ENCODE measurements at places on chromosomes 2 and 18. TPM values are rescaled to one million over a fixed set of nuclear protein-coding genes. Genes with fewer than 3 reads are reported as not detected.
A peak's percentile ranks its signal among the peaks of the same experiment; 100 is the strongest.

- no peaks in the 10 kb centered on the region for H3K27me3 ChIP-seq
- DNase-seq = no peak
- H3K4me1 ChIP-seq = no peaks in the 10 kb centered on the region
Measured at GRCh38 chr18:49922228-49922627, 108.9 kb upstream of the ACAA2 start.

DNA sequence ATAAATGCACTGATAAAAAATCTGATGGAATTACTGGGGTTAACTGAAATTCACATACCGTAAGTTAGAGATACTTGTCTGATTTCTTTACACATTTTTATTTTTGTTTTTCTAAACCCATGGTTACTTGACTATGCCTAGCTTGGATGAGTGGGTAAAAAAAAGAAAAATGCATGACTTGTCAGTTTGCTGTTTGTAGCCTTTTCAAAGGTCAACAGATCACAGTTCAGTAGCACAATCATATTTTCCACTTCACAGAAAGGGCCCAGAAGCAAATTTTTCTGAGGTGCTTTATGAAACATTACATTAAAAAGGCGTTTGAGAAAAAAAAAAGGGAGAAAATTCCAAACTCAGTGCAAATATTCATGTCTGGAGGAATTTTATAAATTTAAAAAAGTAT lies 16.4 kb downstream of the SLC16A14 start:
- no peak overlapping the region for H3K27ac ChIP-seq
- H3K4me3 ChIP-seq = no peak overlapping the region
- no peaks in the 10 kb centered on the region for H3K36me3 ChIP-seq
- H3K27me3 ChIP-seq = no peaks in the 10 kb centered on the region
- DNase-seq = no peak

DNA sequence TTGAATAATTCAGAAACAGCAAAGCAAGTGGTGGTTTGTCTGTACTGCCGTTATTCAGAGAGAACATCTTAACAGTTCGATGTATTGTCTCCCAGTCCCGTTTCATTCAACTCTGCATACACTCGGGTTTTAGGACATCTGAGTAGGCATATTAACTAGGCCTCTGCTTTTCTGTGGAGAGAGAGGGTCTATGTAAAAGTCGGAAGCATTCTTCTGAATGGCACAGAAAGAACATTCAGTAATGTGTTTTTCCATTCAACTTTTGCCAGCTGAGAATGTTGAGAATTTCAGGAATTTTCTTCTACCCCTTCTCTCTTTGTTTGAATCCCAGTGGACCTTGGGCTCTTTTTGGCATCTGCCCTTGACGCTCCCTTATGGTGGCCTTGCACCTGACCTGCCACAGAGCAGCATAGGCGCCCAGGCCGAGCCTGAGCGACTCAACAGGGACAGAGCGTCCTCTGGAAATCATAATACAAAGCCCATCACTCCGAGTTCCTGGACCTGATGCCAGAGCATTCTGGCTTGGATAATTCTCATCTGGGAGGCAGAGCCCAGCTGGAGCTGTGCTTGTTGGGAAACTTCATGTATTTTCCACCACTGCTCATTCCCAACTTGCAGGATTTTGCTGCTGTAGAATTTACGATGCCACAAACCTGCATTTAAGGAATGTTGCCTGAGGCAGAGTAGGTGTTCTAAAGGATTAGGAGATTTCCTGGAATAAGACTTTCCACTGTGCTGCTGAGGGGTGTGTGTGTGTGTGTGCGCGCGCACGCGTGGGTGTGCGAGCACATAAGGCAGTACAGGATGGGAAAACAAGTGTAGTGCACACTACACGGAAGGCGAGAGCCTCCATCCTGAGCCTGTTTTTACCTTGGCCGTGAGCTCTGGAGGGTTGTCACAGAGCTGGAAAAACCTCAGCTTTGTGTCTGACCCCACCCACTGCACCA lies 77.2 kb upstream of the TXNDC2 start:
- H3K27ac ChIP-seq = peak overlapping the region; percentile 55
- H3K36me3 ChIP-seq = no peaks in the 10 kb centered on the region
- no peaks in the 10 kb centered on the region for H3K27me3 ChIP-seq
- H3K4me1 ChIP-seq = peaks cover 38% of the 10 kb centered on the region

DNA sequence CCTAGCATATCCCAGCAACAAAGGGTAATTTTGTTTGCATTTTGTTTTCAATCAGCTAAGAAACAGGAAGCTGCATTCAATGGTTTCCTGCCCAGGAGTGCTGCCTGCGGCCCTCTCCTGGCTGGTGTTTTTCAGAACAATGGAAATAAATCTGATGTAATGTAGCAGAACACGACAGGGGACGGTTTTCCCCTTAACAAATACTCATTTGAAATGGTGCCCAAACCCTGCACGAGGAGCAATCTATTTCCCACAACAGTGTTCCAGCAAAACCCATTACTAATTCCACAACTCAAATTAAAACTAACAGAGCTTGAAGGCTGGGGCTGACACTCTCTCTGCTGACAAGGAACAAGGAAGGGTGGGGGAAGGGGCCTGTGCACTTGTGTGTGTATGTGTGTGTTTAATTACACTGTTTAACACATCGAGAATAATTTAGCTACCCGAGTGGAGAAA lies 8.7 kb downstream of the CAPN13 start:
- H3K4me1 ChIP-seq = peaks cover 46% of the 10 kb centered on the region
- H3K27ac ChIP-seq = no peak overlapping the region
- H3K4me3 ChIP-seq = no peak overlapping the region
- no peaks in the 10 kb centered on the region for H3K36me3 ChIP-seq
- DNase-seq = no peak

DNA sequence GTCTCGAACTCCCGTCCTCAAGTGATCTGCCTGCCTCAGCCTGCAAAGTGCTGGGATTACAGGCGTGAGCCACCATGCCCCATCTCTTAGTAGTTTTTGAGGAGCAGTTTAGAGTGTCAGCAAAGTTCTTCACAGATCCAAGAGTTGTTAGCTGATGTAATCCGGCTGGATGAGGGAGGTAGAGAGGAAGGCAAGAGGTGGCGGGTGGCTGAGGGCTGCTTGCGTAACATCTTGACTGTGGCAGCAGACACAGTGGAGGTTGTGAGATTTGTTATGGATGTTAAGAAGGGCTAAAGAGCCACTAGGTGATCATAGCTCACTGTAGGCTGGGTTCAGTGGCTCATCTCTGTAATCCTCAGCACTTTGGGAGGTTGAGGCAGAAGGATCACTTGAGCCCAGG lies 19.5 kb upstream of the FAM136A start:
- H3K4me3 ChIP-seq = no peak overlapping the region
- H3K27me3 ChIP-seq = peaks cover 16% of the 10 kb centered on the region
- H3K4me1 ChIP-seq = no peaks in the 10 kb centered on the region
- no peak for DNase-seq
- H3K27ac ChIP-seq = no peak overlapping the region
- H3K36me3 ChIP-seq = no peaks in the 10 kb centered on the region

DNA sequence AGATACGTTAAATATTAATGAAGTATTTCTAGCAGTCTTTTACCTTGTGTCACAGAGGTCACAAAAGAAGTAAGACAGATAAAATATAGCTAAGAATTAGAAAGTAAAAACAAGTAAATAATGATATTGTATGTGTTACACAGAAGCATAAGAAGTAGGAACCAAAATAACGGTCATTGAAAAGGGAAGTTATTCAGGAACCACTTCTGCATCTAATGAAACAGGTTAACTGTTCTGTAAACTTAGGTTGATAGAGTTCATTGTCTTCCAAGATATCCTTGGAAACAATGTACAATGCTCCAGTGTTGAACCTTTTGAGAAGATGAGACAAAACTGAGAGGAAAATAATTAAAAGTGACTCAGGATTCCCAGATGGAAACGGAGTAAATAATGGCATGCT lies 57.1 kb upstream of the CD302 start:
- H3K27me3 ChIP-seq = no peaks in the 10 kb centered on the region
- H3K4me3 ChIP-seq = no peak overlapping the region
- H3K36me3 ChIP-seq = no peaks in the 10 kb centered on the region
- H3K4me1 ChIP-seq = no peaks in the 10 kb centered on the region
- DNase-seq = no peak

GRCh38 chr2:165434865-165435496 lies 34.5 kb upstream of the CSRNP3 start:
- no peak for DNase-seq
- H3K4me3 ChIP-seq = no peak overlapping the region
- H3K4me1 ChIP-seq = no peaks in the 10 kb centered on the region
- H3K27me3 ChIP-seq = no peaks in the 10 kb centered on the region

DNA sequence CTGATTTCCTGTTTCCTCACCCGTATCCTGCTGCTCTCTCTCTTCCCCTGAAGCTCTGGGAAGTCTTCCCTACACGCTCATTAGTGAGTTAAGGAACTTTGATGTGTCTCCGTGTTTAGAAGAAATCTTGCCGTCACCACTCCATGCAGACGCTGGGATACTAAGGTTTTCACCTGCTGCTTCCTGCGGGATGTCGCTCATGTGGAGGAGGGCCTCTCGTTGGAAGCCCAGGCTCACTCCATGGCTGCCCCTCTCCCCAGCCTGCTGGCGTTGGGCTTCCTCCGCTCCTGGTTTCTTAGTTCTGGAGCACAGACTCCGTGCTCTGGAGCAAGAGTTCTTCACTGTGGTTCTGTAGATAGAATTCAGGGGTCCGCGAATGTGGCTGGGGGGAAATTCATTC lies 326.3 kb downstream of the GBX2 start:
- no peaks in the 10 kb centered on the region for H3K4me1 ChIP-seq
- no peak overlapping the region for H3K4me3 ChIP-seq
- H3K36me3 ChIP-seq = no peaks in the 10 kb centered on the region
- H3K27ac ChIP-seq = no peak overlapping the region
- no peak for DNase-seq

DNA sequence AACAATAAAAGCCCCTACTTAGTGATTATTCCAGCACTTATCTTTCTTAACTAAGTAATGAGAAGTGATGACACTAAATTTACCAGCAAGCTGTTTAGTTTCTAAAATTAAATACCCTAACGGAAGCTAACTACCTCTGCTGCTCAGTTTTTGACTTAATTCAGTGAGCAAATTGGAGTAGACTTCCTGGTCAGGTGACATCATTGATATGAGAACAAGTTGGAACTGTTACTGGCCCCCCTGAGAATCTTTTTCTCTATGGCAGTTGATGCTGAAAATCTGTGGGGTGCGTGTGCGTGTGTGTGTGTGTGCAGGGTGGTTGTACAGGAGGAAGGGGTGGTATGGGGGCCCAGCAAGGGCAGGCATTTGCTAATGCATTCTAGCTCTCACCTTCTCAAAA lies 35.5 kb upstream of the BMP10 start:
- no peaks in the 10 kb centered on the region for H3K36me3 ChIP-seq
- peaks cover 18% of the 10 kb centered on the region for H3K4me1 ChIP-seq
- H3K27ac ChIP-seq = no peak overlapping the region
- no peak for DNase-seq
- H3K27me3 ChIP-seq = no peaks in the 10 kb centered on the region

DNA sequence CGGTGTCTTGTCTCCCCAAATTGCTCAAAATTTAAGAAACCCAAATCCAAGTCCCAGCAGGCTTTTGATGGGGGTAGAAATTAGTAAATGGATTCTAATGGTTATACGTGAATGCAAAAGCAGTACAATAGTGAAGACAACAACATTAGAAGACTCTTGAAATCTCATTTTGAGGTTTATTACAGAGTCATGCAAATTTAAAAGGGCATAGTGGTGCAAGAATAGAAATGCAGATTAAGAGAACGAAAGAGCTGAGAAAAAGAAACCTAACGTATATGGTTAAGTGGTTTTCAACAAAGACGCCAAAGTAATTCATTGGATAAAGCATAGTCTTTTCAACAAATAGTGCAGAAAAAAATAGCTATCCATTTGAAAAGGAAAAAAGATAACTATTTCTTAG lies 33.2 kb upstream of the CXXC1 start:
- no peak overlapping the region for H3K27ac ChIP-seq
- DNase-seq = no peak
- H3K4me1 ChIP-seq = no peaks in the 10 kb centered on the region
- no peaks in the 10 kb centered on the region for H3K36me3 ChIP-seq

DNA sequence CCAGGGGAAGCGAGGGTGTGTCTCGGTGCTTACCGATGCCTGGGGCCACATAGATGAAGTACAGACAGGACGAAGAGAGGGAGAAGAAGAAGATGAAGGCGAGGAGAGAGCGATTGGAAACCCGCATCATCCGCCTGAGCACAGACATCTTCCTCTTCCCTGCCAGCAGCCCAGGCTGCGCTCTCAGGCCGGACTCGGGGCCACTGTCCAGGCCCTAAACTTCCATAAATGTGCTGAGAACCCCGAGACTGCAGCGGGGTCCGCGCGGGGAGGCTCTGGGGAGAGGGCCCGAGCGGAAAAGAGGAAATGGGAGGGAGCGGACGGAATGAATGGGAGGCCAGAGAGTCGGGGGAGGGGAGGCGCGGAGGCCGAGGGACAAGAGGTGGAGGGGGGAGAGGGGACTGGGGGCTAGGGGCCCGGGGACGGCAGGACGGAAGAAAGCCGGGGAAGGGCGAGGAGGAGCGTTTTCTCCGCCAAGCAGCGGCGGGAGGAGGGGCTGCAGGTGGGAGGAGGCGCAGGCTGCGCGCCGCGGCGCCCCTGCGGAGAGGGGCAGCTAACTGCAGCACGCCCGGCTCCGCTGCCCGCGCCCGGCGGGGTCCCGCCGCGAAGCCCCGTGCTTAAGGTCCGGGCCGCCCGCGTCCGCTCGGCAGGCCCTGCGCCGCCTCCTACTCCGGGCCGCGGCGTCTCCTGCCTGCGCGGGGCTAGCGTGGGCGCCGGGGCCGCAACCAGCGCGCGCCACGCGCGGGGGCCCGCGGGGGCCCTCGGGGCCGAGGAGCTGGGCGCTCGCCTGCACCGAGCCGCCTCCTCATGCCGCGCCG lies at the start of gene B4GALT6:
Gene B4GALT6, minus strand, starts transcription at position 303 of the 818 bp plus-strand sequence. Its CDS starts 155 bp downstream, at position 148.
- no peak for DNase-seq
- H3K27me3 ChIP-seq = no peaks in the 10 kb centered on the region
- H3K4me1 ChIP-seq = peaks cover 30% of the 10 kb centered on the region
- peak within 1 kb of the TSS; percentile 85 for H3K27ac ChIP-seq
- no peaks in the 10 kb centered on the region for H3K36me3 ChIP-seq
- peak within 1 kb of the TSS; percentile 87 for H3K4me3 ChIP-seq

GRCh38 chr2:229635371-229635680 lies 79.0 kb downstream of the DNER start:
- H3K4me1 ChIP-seq = no peaks in the 10 kb centered on the region
- H3K27ac ChIP-seq = no peak overlapping the region
- no peak overlapping the region for H3K4me3 ChIP-seq
- no peaks in the 10 kb centered on the region for H3K36me3 ChIP-seq

DNA sequence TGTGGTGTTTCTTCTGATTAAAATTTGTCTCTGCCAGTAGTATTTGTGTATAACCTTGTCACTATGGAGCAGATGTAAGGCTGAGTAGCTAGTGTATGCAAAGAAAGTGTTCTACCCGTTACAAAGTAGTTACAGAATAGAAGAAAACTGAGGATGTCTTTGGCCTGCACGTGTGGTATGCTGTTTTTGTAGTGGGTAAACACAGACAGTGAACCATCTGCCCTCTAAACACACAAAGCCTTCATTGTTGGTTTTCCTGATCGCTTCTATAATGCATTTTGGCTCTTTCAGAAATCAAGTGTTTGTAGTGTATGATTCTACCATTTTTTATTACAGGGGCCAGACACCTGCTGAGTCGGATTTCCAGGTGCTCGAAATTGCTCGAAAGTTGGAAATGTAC lies 61.5 kb downstream of the FARP2 start:
- no peak overlapping the region for H3K27ac ChIP-seq
- H3K27me3 ChIP-seq = no peaks in the 10 kb centered on the region
- DNase-seq = no peak

GRCh38 chr2:137020452-137021196 lies 255.3 kb downstream of the THSD7B start:
- H3K4me3 ChIP-seq = no peak overlapping the region
- H3K27me3 ChIP-seq = no peaks in the 10 kb centered on the region
- no peaks in the 10 kb centered on the region for H3K36me3 ChIP-seq
- no peaks in the 10 kb centered on the region for H3K4me1 ChIP-seq
- no peak overlapping the region for H3K27ac ChIP-seq

The AOX1 gene
- 12.9 TPM for total RNA-seq

GRCh38 chr2:64750817-64751285 lies 97.1 kb upstream of the SERTAD2 start:
- H3K27ac ChIP-seq = peak overlapping the region; percentile 96
- peaks cover 8% of the 10 kb centered on the region for H3K4me1 ChIP-seq
- no peaks in the 10 kb centered on the region for H3K36me3 ChIP-seq
- peak; percentile 99 for DNase-seq

The UGT1A10 gene
- 32.7 TPM for total RNA-seq

The IL36B gene
- total RNA-seq = not detected

Data from stomach (tissue), 19 donors.